ENCODE measurements at places on chromosomes 7 and 10. TPM values are rescaled to one million over a fixed set of nuclear protein-coding genes. Genes with fewer than 3 reads are reported as not detected.
A peak's percentile ranks its signal among the peaks of the same experiment; 100 is the strongest.

Gene FAM180A
- not detected for total RNA-seq

Gene CTAGE6
- not detected for total RNA-seq

Gene ATG9B
- 7.1 TPM for total RNA-seq

Gene RET
- total RNA-seq, result 0.09 TPM

Gene PLAU
- total RNA-seq, result 5.4 TPM

Gene CDNF
- total RNA-seq, result 0.74 TPM

Gene SLC39A12
- total RNA-seq, result 0.21 TPM

Gene ZWINT
- total RNA-seq, result 32.8 TPM

Gene PSD
- total RNA-seq, result 24.7 TPM

Gene LRRC18
- total RNA-seq, result not detected

Gene TMEM273
- not detected for total RNA-seq

Gene FAM241B
- total RNA-seq, result 13.7 TPM

Gene PRKAR2B
- 56.3 TPM for total RNA-seq

Gene SUN3
- total RNA-seq, result not detected

Gene STEAP2
- 2.9 TPM for total RNA-seq

DNA sequence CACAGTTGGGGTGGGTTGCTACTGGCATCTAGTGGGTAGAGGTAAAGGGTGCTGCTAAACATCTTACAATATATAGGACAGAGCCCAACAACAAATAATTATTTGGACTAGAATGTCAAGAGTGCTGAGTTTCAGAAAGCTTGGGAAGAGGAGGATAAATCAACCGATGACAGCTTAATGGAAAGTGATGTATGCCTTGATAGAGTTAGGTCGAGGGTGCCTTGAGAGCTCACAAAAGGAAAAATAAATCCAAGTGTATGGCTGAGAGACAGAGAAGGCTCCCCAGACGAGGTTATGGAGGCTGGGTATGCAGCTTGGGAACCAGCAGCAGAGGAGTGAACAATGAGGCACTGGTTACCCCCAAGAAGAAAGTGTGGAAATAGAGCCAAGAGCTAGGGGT is 211.1 kb downstream of the HDAC9 start:
- DNase-seq, result no peak

DNA sequence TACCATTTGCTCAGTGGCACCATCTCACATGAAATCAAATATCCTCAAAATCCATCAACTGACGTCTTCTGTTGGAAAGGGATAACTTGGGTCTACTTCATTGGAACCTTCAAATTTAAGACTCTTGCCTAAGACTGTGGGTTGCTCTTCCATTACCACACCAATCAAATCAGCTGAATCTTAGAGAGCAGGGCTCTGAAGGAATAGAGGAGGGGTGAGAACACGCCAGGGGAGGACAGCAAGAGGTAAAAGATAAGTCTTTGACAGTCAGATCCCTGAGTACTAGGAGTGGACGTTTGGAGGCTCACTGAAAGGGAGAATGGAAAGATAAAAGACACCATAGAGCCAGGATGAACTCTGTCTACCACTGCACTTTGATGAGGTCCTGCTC is 107.5 kb downstream of the CCDC71L start:
- no peak for DNase-seq

DNA sequence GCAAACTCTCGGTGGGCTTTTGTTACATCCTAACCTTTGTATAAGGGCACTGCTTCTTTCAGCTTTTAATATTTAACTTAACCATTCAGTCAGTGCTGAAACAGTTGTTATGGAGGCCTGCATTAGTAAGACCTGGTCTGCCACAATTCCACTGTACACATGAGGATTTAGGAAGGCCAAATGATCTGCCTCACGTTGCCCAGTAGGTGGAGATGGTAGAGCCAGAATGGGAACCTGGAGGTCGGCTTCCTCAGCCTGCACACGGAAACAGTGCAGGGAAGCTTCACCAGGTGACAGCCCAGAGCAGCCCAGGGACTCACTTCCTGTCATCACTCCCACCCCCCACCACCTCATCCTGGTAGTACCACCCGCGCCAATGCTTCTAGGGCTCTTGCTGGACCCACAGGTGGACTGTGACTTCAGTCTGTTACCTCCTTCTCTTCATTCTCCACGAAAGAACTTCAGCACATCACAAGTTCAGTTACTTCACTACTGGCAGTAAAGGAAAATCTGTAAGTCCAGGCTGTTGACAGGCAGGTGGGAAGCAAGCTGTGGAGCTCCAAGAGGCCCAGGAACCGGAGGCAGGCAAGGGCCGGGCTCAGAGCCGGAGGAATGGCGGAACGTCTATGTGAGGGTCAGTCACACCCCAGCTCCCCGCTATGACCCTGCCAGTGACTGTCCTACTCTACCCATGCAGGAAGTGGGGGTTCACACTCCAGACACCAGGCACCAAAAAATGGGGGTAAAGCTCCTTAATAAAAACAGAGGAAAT is 480.3 kb upstream of the C7orf33 start:
- peak; percentile 35 for DNase-seq

GRCh38 chr7:109577265-109577664 is 1007.6 kb downstream of the DNAJB9 start:
- no peak for DNase-seq

GRCh38 chr7:137731436-137731835 is 115.3 kb downstream of the DGKI start:
- DNase-seq, result no peak

DNA sequence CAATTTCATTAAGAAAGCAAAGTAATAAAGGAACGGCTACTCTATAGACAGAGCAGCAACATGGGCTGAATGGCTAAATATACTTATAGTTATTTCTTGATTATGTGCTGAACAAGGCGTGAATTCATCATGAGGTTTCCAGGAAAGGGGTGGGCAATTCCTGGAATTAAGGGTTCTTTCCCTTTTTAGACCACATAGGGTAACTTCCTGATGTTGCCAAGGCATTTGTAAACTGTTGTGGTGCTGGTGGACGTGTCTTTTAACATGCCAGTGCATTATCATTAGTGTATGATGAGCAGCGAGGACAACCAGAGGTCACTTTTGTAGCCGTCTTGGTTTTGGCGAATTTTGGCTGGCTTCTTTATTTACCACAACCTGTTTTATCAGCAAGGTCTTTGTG is 28.5 kb upstream of the ZMYND11 start:
- no peak for DNase-seq

DNA sequence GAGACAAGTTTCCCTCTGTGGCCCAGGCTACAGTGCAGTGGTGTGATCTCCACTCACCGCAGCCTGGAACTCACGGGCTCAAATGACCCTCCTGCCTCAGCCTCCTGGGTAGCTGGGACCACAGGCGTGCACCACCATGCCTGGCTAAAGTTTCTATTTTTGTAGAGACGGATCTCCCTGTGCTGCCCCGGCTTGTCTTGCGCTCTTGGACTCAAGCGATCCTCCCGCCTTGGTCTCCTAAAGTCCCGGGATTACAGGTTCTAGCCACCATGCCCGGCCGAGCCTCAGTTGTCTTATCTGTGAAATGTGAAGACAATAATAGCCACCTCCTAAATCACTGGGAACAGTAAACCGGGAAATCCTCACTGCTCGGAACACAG is 88.1 kb downstream of the FOXL3 start:
- no peak for DNase-seq

DNA sequence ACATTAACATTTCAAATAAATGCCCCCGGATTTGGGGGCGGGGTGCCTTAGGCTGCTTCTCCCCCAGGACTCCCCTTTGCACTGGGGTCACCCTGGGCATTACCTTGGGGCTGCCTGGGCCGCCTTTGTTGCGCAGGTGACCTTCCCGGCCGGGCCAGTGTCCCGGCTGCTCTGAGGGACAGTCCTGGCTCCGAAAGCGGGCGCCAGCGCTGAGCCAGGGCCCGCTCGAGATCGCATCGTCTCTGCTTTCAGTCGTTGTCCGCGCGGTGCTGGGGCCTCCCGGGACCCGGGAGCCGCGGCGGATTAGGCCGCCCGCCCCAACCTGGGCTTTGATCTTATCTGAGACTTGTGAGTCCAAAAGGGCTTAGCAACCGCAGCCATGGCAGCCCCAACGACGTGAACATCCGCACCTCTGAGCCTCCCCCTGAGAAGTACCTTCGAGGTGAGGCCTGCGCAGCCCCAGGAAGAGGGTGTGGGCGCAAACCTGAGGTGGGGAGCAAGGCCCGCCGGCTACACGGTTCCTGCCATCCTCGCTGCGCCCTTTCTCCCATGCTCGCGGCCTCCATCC is 14.8 kb upstream of the WAPL start:
- no peak for DNase-seq

DNA sequence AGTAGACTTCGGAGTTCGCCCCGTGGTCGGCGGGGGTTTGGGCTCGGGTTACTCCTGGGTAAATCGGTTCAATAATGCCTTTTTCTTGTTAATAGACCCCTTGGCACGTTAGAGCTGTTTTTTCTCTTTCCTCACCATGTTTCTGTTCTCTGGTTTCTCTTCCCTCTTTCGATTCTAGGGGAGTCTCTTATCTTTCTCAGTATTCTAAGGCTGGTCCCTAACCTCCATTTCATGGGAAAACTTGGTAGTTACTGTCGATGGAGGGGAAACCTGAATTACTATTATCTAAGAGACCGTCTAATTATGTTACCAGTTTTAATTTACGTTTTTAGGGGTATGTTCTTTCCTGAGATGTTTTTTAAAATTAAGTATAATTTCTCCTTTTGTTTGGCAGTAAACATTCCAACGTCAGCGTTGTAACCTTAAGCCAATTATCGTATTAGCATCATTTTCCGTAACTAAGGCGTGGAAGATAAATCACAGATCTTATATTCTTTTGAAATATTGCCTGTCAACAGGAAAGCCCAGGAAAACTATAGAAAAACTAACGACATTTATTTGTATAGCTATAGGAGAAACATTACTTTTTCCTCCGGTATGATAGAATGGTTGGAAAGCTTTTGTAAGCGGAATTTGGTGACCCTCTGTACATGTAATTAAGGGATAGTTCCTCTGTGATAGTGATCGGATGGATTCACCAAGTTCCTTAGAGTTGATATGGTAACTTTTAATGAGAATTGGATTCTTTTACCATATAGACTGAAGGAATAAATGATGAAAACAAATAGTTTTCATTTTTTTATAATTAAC is 847 bp downstream of the BTAF1 start:
- DNase-seq, result no peak

DNA sequence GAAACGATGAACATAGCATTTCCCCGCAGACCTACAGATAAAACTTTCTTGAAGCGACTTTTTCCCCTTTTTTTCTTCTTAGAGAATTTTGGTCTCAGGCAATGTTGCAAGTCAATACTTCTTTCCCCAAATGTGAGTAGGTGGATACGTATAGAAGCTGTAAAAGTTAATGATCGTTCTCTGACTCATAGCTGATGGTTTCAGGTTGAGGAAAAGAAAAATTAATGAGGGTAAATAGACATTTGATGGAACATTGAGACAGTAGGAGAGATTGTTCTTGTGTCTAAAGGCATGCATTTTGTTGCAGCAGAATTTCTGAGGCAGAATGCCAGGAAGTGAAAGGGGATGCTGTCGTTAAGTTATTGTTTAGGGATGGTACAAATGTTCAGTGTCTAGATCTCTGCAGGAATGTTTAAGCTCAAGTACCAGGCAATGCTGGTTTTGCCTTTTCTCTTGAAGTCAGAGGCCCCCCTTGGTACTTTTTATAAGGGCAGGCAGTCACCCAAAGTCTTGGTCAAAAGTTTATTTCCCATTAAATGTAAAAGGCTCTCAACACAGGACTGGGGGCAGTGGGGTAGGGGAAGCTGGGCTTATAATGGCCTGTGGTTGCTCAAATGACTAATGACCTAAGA is 9.3 kb downstream of the TCF7L2 start:
- DNase-seq, result peak; percentile 65

GRCh38 chr10:29412485-29412884 is 123.6 kb downstream of the LYZL1 start:
- no peak for DNase-seq

GRCh38 chr10:94069884-94070283 is 76.2 kb downstream of the PLCE1 start:
- no peak for DNase-seq

DNA sequence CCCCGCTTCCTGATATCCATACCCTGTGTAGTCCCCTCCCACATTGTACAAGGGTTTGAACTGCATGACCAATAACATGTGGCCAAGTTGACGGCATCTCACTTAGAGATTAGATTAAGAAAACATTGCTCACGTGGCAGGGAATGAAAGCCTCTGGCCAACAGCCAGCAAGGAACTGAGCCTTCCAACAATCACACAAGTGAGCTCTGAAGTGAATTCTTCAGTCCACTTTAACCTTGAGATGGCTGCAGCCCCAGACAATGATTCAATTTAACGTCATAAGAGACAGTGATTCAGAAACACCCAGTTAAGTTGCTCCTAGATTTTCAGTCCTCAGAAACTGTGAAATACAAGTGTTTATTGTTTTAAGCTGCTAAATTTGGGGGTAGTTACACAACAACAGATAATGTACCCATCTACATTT is 165.9 kb upstream of the PLXNA4 start:
- peak; percentile 97 for DNase-seq

- DNase-seq, result peak; percentile 82
Observed at GRCh38 chr10:8054494-8055407, at the start of gene GATA3. TSS of gene GATA3 (plus strand) at chr10:8054688. CDS start at chr10:8055656, 968 bp downstream.

- no peak for DNase-seq
Observed at GRCh38 chr7:44496385-44496784, 5.9 kb upstream of the NUDCD3 start.

GRCh38 chr7:136874393-136875032 is 6.1 kb downstream of the CHRM2 start:
- DNase-seq, result no peak

DNA sequence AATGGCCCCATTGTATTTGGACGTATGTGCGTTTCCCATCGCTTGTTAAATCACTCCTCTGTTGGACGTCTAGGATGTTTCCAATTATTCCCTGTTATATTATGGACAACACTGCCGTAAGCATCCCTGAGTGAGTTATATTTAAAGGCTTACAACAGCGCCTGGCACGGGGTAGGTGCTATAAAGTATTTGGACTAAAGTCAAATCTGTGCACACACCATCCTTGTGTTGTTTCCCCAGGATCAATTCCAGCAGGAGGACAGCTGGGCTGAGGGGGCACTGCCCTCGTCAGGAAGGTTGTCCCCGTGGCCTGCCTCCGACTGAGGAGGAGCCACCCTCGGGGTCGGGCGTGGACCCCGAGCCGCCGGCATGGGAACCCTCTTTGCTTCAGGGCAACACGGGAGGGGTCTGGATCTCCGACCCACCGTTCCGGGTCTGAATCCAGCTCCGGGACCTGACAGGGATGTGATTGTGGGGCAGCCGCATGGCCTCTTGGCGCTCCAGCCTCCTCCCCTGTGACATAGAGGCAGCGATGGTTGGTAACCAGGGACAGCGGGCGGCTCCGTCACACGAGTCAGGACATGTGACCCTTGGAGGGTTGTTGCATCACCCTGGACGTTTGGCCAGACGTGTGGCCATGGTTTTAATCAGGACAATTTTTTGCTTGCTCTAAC is 1.5 kb upstream of the JAKMIP3 start:
- DNase-seq, result no peak
